ENCODE measurements at places on chromosomes 12 and 14. TPM values are rescaled to one million over a fixed set of nuclear protein-coding genes. Genes with fewer than 3 reads are reported as not detected.

CISTR gene
- 0.79 TPM for total RNA-seq

NANOG gene
- 0.17 TPM for total RNA-seq

HOXC10 gene
- total RNA-seq, result not detected

RNF212B gene
- total RNA-seq, result not detected

SARNP gene
- total RNA-seq, result 98.1 TPM

OAS1 gene
- 14.5 TPM for total RNA-seq

TCL1B gene
- total RNA-seq, result not detected

DNA sequence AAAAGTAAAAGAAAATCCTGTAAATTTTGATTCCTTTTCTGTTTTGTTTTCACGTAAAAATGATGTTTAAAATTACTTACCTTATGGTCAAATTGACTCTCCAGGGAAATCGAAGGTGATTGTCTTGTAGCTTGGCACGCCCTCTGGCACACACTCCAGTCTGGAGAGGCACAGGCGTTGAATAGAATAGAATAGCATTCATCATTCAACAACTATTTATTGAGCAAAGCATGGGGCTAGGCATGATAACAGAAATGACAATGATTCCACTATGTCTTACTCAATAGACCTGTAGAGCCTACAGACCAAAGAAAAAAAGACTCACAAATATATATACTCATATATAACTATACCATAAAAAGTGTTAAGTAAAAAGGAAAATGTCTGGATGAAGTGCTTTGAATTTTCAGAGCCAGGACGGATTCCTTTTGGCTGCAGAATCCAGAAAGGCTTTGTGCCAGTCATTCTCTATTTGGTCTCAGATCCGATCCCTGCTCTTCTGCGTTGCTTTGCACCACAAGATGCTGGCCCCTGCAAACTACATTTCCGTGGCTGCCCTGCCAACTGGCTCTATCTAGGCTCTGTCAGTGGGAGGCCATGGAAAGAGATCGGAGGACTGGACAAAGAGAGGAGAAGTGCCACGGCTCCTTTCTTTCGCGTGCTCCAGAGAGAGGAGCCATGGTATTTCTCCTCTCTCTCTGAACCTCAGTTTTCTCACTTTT, 231.8 kb downstream of the CRADD start:
- no peak for DNase-seq
- no peak overlapping the region for H3K27ac ChIP-seq
- H3K36me3 ChIP-seq, result no peaks in the 10 kb centered on the region
- peaks cover 8% of the 10 kb centered on the region for H3K4me1 ChIP-seq
- no peaks in the 10 kb centered on the region for H3K27me3 ChIP-seq
- no peak overlapping the region for H3K4me3 ChIP-seq

- DNase-seq, result peak; percentile 29
- H3K36me3 ChIP-seq, result peaks cover 4% of the 10 kb centered on the region
Observed at GRCh38 chr12:79555028-79555925, 135.5 kb downstream of the PAWR start.

DNA sequence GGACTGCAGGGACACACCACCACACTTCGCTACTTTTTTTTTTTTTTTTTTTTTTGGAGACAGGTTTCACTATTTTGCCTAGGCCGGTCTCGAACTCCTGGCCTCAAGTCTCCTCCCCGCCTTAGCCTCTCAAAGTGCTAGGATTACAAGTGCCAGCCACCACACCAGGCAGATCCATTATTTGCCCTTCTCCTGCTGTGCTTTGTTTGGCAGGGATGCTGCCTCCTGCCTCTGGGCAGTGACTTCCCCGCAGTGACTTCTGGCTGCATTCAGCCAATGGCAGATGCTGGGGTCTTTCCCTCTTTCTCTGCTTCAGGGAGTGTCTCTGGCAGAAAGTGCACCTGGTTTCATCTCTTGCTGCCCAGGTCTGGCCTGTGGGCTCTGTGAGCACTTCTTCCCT, 6.7 kb upstream of the MORN3 start:
- H3K27me3 ChIP-seq, result no peaks in the 10 kb centered on the region
- no peak overlapping the region for H3K27ac ChIP-seq
- DNase-seq, result no peak

- peak; percentile 71 for DNase-seq
- peaks cover 42% of the 10 kb centered on the region for H3K27me3 ChIP-seq
- H3K4me3 ChIP-seq, result no peak overlapping the region
- peaks cover 4% of the 10 kb centered on the region for H3K4me1 ChIP-seq
- no peak overlapping the region for H3K27ac ChIP-seq
- H3K36me3 ChIP-seq, result no peaks in the 10 kb centered on the region
Observed at GRCh38 chr12:117367006-117367638, 5.7 kb upstream of the NOS1 start.

DNA sequence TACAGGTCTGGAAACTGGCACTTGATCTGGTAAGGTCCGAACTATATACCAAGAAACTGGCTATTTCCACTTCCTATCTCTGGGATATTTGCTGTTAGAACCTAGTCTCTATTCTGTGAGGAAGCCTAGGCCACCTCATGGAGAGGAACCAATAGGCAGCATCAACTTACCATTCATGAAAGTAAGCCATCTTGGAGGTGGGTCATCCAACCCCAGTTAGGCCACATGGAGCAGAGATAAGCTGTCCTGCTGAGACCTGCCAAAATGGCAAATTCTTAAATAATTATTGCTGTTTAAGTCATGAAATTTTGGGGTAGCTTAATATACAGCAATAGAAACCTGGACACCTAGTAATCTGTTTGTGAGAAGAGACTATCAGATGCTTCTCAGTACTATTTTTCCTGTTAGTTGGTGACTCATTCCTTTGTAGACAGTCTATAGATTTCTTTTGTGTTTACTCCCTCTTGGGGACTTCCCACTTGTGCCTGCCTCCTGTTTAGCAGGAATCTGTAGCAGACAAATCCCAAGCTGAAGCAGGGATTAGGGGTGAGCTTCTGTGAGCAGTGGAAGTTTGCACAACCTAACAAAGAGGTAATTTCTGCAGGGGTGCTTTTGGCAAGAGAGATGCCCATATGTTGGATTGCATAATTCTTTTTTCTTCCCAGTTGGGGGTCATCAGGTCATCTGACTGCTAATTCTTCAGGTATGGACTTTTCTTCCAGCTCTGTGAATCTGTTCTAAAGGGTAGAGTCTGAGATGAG, 136.8 kb downstream of the IGF1 start:
- H3K27me3 ChIP-seq, result no peaks in the 10 kb centered on the region
- no peaks in the 10 kb centered on the region for H3K36me3 ChIP-seq
- no peaks in the 10 kb centered on the region for H3K4me1 ChIP-seq
- no peak overlapping the region for H3K27ac ChIP-seq
- no peak overlapping the region for H3K4me3 ChIP-seq

DNA sequence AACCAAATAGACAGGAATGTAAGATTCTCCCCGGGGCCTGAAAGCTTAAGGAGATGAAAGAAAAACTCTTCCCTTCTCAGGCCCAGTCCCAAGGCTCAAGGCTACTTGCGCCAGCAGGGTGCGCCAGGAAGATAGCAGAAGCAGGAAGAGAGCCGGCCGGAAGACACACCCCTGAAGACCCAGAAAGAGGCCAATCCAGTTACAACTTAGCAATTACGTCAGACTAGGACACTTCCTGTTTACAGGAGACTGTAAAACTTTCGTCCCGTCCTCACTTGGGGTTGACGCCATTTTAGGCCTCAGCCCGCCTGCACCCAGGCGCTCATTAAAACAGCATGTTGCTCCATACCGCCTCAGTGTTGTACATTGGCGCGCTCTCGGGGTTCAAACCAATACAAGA, 9.4 kb downstream of the COX16 start:
- H3K27me3 ChIP-seq, result no peaks in the 10 kb centered on the region
- H3K4me1 ChIP-seq, result no peaks in the 10 kb centered on the region
- no peak overlapping the region for H3K27ac ChIP-seq
- H3K36me3 ChIP-seq, result no peaks in the 10 kb centered on the region
- H3K4me3 ChIP-seq, result no peak overlapping the region
- no peak for DNase-seq

DNA sequence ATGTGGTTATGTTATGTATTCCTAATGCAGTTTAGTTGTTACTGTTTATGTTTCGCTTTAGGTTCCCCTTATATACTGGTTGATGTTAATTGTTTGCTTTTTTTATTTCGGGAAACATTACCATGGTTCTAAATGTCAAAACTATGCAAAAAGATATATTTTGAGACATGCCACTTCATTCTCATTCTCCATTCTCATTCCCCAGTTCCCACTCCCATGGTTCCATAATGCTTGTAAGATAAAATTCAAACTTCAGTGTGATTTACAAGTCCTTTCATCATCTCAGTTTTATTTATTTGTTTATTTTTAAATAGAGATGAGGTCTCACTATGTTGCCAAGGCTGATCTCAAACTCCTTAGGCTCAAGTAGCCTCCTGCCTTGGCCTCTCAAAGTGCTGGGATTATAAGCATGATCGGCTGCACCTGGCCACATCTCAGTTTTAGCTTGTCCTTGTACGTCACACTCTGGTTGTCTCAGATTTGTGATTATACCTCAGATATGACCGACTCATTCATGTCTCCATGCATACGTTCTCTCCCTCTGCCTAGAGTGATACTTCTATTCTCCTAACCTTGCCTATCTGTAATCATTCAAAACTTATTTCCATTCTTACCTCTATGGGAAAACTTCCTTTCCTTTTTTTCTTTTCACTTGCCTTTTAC, 407.8 kb upstream of the RGS6 start:
- no peaks in the 10 kb centered on the region for H3K36me3 ChIP-seq
- no peaks in the 10 kb centered on the region for H3K27me3 ChIP-seq
- H3K4me1 ChIP-seq, result no peaks in the 10 kb centered on the region

- no peak overlapping the region for H3K4me3 ChIP-seq
- no peaks in the 10 kb centered on the region for H3K4me1 ChIP-seq
- H3K27ac ChIP-seq, result no peak overlapping the region
- DNase-seq, result peak; percentile 95
- no peaks in the 10 kb centered on the region for H3K36me3 ChIP-seq
Observed at GRCh38 chr12:87233671-87234070, 795.5 kb downstream of the C12orf50 start.

GRCh38 chr14:67987606-67988005, 168.0 kb downstream of the RAD51B start:
- no peaks in the 10 kb centered on the region for H3K36me3 ChIP-seq
- H3K4me1 ChIP-seq, result no peaks in the 10 kb centered on the region
- H3K4me3 ChIP-seq, result no peak overlapping the region
- no peaks in the 10 kb centered on the region for H3K27me3 ChIP-seq
- peak; percentile 43 for DNase-seq

DNA sequence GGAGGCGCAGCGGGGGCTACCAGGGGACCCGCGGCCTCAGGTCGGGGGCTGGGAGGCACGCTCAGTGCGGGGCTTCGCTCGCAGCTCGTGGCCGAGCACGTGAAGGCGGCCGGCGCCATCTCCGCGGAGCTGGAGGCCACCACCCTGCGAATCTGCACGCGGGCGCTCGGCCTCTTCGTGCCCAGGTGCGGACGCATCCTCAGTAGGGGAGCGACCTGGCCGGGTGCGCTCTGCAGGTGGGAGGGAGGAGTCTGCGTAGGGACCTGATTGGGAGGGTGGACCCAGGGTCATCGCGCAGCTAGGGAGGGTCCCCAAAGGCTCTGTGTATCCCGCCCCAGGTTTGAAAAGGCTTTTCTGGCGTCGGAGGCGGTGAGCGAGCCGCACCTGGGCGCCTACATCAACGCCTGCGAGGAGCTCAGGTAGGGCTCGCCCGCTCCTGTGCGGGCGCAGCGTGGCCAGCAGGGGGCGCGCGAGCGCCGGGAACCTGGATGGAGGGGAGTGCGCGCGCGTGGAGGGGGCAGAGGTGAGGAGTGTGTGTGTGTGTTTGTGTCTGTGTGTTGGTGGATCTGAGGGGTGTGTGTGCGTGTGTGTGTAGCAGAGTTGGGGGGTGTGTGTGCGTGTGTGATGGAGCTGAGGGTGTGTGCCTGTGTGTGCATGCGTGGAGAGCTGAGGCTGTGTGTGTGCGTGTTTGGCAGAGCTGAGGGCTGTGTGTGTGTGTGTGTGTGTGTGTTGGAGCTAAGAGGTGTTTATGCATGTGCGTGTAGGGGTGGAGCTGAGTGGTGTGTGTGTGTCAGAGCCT, 10.3 kb downstream of the EXOC3L4 start:
- no peak overlapping the region for H3K27ac ChIP-seq
- H3K4me3 ChIP-seq, result no peak overlapping the region
- peaks cover 26% of the 10 kb centered on the region for H3K4me1 ChIP-seq
- no peak for DNase-seq
- H3K36me3 ChIP-seq, result no peaks in the 10 kb centered on the region
- H3K27me3 ChIP-seq, result peaks cover 44% of the 10 kb centered on the region

GRCh38 chr12:97005174-97005573, 98.1 kb downstream of the NEDD1 start:
- H3K27ac ChIP-seq, result no peak overlapping the region
- no peaks in the 10 kb centered on the region for H3K4me1 ChIP-seq
- H3K27me3 ChIP-seq, result no peaks in the 10 kb centered on the region
- no peak for DNase-seq

DNA sequence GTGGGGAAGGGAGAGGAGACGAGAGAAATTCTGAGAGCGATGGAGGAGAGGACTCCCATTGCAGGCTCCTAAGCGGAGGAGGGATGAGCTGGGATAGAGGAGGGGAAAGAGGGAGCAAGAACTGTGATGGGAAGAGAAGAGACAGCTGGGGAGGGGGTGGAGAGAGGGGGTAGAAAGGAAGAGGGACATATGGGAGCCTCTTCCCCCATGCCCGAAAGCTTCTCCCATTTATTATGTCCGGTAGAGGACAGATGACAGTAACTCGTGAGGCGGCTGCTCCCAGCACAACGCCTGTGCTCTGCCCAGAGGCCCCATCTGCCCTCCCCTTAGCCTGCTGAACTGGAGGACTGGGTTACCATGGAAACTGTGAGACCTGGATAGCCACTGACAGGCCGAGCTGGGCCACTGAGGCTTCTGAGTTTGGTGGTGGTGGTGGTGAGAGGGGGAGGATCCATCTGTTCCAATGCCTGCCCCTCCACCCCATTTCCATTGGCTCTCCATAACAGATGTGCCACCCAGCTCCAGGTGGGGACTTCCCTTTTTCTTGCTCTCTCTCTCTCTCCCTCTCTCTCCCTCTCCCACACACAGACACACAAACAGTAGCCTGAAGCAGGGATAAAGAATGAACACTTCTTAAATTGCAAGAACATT, 8.3 kb downstream of the CPNE6 start:
- peaks cover 6% of the 10 kb centered on the region for H3K36me3 ChIP-seq
- H3K4me1 ChIP-seq, result peaks cover 32% of the 10 kb centered on the region
- peaks cover 8% of the 10 kb centered on the region for H3K27me3 ChIP-seq
- DNase-seq, result no peak

DNA sequence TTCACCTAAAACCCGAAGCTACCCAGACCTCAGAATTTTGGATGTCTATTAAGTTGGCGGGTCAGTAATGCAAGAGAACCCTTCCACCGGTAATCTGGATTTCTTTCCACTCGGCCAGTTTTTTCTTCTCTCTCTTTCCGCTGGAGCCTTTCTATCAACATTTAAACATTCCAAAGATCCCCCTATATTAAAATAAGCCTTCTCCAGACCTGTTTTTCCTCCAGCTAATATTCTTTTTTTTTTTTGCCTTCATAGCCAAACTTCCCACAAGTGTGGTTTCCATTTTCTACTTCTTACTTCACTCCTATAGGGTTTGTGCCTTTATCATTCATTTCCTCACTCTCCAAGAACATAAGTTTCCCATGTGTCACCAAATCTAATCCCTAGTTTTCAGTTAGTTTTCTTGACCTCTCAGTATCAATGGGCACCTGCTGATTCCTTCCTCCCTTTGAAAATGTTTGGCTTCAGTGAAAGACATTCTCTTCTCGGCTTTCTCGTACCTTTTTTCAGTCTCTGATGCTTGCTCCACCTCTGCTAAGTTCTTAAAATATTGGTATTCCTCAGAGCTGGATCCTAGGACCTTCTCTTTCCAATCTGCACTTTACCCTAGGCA, 583 bp upstream of the SDR39U1 start:
- peak overlapping the region; percentile 99 for H3K4me3 ChIP-seq
- H3K36me3 ChIP-seq, result peaks cover 21% of the 10 kb centered on the region
- peak overlapping the region; percentile 99 for H3K27ac ChIP-seq
- peaks cover 23% of the 10 kb centered on the region for H3K4me1 ChIP-seq
- DNase-seq, result no peak

- H3K4me3 ChIP-seq, result peak overlapping the region; percentile 88
- no peaks in the 10 kb centered on the region for H3K36me3 ChIP-seq
- peak overlapping the region; percentile 92 for H3K27ac ChIP-seq
- peaks cover 14% of the 10 kb centered on the region for H3K4me1 ChIP-seq
- no peak for DNase-seq
Observed at GRCh38 chr14:90332271-90332584, 487 bp upstream of the NRDE2 start.
